Head of caudate nucleus (tissue), 42 donors: ENCODE measurements at places on chromosomes 12 and 14.

DNA sequence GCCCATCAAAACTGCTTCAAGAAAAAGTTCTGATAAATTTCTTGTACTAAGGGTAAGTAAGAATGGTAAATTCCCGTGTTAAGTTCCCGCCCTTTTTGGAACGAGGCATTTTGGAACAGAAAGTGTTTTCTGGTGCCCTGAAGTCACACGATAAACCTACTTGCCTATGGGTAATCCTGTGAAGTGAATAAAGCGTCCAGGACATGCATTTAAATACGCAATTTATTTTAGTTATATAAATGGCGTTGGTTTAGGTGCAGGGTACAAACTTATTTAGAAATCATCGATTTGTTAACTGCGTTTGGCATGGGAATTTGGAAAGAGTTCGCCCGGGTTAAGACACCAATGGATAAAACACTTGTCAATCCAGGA, 715 bp upstream of the RAP1B start:
- DNase-seq = no peak

- DNase-seq = no peak
Observed at GRCh38 chr12:12665194-12665593, 30.8 kb downstream of the GPR19 start.

DNA sequence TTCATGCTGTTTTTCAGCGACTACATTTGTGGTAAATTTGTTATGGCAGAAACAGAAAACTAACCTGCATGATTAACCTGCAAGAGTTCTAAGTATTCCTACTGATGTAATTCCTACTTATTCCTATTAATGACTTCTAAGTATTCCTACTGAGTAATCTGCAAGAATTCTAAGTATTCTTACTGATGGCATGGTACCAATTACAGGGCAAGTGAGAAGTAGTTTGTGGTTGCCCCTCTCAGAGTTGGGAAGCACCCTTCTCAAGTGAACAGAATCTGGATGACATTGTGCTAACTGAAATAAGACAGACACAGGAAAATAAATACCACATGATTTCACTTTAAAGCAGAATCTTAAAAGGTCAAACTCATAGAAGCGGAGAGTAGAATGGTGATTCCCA, 100.9 kb upstream of the CPNE8 start:
- no peak for DNase-seq

- DNase-seq = no peak
Observed at GRCh38 chr12:96073346-96074330, 38.3 kb upstream of the LTA4H start.

DNA sequence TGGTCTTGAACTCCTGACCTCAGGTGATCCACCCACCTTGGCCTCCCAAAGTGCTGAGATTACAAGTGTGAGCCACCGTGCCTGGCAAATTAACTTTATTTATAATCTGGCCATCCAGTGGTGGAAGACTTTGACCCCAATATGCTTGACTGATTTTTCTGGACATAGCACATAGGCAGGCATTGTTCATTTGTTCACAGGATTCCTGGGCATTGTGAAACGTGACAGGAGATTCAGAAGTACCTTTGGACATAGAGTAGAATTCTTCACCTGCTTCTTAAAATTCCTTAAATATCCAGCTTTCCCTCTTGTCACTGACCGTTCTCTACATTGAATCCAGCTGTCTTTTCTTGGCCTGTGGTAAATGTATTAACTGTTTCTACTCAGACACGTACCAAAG, 103.1 kb downstream of the SCN8A start:
- no peak for DNase-seq
